ENCODE measurements at places on chromosomes 1 and 21. TPM values are rescaled to one million over a fixed set of nuclear protein-coding genes. Genes with fewer than 3 reads are reported as not detected.

PDZK1IP1 gene
- not detected for total RNA-seq

LCE1C gene
- total RNA-seq = not detected

MAGOH gene
- 59.9 TPM for total RNA-seq

PRCC gene
- 58.1 TPM for total RNA-seq

APOBEC4 gene
- total RNA-seq = not detected

TRAF5 gene
- 82.3 TPM for total RNA-seq

GUCA2A gene
- not detected for total RNA-seq

CDC14A gene
- total RNA-seq = 49.0 TPM

TCEA3 gene
- 62.2 TPM for total RNA-seq

INKA2 gene
- total RNA-seq = 2.6 TPM

KRTAP10-3 gene
- total RNA-seq = not detected

HTR1D gene
- not detected for total RNA-seq

S100A9 gene
- total RNA-seq = not detected

CR1L gene
- not detected for total RNA-seq

PIK3R3 gene
- 1.9 TPM for total RNA-seq

FABP3 gene
- not detected for total RNA-seq

NCAM2 gene
- total RNA-seq = not detected

AADACL4 gene
- total RNA-seq = not detected

C1orf105 gene
- 0.25 TPM for total RNA-seq

PLA2G4A gene
- not detected for total RNA-seq

TNN gene
- total RNA-seq = not detected

NUP210L gene
- total RNA-seq = 0.10 TPM

DCAF8 gene
- total RNA-seq = 118 TPM

NEGR1 gene
- total RNA-seq = not detected

CHD5 gene
- 0.10 TPM for total RNA-seq

MTARC2 gene
- total RNA-seq = not detected

SPATA17 gene
- not detected for total RNA-seq

KCNJ9 gene
- total RNA-seq = not detected

TEKT2 gene
- not detected for total RNA-seq

CAPN2 gene
- total RNA-seq = 147 TPM

AK5 gene
- 6.6 TPM for total RNA-seq

S100B gene
- total RNA-seq = 0.36 TPM

PRR9 gene
- not detected for total RNA-seq

KCNA10 gene
- total RNA-seq = not detected

NCF2 gene
- total RNA-seq = 12.9 TPM

USH2A gene
- total RNA-seq = not detected

DISP3 gene
- total RNA-seq = 1.8 TPM

RPL11 gene
- total RNA-seq = 1,629 TPM

ZNF695 gene
- 0.48 TPM for total RNA-seq

PRDM16 gene
- 6.9 TPM for total RNA-seq

RNU1-3 gene
- 1,658 TPM for total RNA-seq

BSND gene
- not detected for total RNA-seq

All from activated naive CD4-positive, alpha-beta T cell treated with anti-CD3 and anti-CD28 coated beads, Interleukin-2, amount 10 ng/mL, durations not matched to agents 5 hours and 36 hours (primary cell).